ENCODE measurements at places on chromosomes 3 and 15.

DNA sequence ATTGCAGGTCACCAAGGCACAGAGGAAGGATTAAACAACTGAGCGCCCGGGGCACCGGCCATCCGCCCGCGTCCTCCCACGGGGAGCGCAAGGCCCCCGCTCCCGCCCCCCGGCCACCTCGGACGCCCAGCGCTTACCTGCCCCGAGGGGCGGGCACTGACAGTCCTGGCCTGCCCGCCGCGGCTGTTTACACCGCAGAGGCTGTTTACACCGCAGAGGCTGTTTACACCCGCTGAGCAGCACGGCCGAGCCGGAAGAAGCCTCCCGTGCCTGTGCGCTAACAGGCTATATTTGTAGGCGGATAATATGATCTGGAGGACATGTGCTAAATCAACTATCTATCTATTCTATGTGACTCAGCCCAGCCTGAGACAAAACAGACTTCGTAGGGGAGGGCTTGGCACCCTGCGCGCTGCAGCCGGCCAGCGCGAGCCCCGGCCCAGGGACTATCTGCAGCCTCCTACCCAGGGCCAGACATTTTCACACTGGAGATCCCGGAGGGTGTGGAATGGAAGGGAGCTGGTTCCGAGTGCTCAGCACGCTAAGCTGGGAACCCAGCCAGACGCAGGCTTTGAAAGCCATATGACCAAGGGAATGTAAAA lies at the start of gene LRRC2:
Gene LRRC2, minus strand, starts transcription at position 263 of the 602 bp plus-strand sequence. CDS start 14,711 bp downstream, outside the sequence.
- peak; percentile 10 for DNase-seq

- no peak for DNase-seq
These were observed 13.0 kb downstream of the SCN5A start for GRCh38 chr3:38636464-38636863.

- no peak for DNase-seq
These were observed 83.2 kb downstream of the NFKBIZ start for GRCh38 chr3:101932326-101933068.

GRCh38 chr15:72584006-72584405 lies 70.5 kb upstream of the GOLGA6B start:
- no peak for DNase-seq

GRCh38 chr15:88701561-88702095 lies 62.8 kb downstream of the ISG20 start:
- peak; percentile 11 for DNase-seq

- DNase-seq: no peak
These were observed 5.2 kb downstream of the PRSS50 start for GRCh38 chr3:46712191-46713049.

- DNase-seq: no peak
These were observed 417.1 kb downstream of the RBMS3 start for GRCh38 chr3:29697989-29698388.

- no peak for DNase-seq
These were observed 38.9 kb downstream of the EEFSEC start for GRCh38 chr3:128192131-128192530.

- DNase-seq: peak; percentile 64
These were observed 57.5 kb upstream of the HERC1 start for GRCh38 chr15:63891079-63891767.

- no peak for DNase-seq
These were observed 88.0 kb downstream of the TTBK2 start for GRCh38 chr15:42832576-42832975.

DNA sequence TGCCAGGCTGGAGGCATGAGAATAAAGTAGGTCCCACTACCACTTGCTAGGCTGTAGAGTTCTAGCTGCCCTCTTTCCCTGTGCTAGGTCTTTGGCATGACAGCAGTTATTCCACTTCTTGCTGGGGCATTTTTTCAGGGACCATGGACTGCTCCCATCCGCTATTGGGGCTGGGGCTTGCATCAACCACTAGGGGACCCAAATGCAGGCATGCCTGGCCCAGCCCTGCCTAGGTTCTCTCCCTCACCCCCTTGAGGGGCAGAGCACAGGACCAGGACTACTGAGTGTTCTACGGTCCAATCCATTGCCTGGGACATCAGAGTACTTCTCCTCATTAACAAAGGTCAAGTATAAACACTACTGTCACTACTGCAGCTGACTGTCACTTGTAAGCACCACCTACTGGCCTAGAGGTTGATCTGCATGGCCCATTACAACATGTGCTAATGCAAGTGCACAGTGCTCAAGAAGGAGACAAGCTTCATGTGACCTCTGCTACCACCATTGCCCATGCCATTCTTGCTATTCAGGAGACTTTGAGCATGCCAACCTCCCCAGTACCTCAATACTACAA lies 270.5 kb downstream of the MBNL1 start:
- no peak for DNase-seq

- DNase-seq: no peak
These were observed 360 bp upstream of the MGA start for GRCh38 chr15:41659855-41660234.

DNA sequence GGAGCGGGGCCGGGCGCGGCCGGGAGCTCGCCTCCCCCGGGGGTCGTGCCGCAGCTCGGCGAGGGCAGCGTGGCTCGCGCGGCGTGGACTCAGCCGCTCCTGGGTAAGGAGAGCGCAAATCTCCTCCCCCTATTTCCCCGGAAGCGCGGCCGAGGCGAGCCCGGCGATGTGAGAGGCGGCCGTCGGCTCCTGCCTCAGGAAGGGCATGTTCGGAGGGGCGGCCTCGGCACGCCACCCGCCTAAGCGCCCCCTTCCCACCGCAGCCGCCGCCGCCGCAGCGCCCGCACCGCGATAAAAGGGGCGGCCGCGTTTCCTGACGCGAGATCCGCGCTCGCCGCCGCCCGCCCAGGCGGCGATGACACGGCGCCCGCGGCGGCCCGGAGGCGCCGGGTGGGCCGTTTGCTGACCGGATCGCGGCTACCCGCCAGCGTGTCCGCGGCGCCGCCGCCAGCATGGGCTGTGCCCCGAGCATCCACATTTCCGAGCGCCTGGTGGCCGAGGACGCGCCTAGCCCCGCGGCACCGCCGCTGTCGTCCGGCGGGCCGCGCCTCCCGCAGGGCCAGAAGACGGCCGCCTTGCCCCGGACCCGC lies at the start of gene PDE8A:
Gene PDE8A, plus strand, starts transcription at position 146 of the 590 bp plus-strand sequence. Its CDS starts 307 bp downstream, at position 453.
- DNase-seq: peak; percentile 29

GRCh38 chr3:167973046-167973445 lies 122.7 kb downstream of the GOLIM4 start:
- no peak for DNase-seq

GRCh38 chr15:99430881-99431401 lies 134.8 kb upstream of the MEF2A start:
- DNase-seq: no peak

GRCh38 chr15:50275091-50275490 lies 9.6 kb upstream of the HDC start:
- no peak for DNase-seq

GRCh38 chr15:72855791-72856190 lies 72.2 kb upstream of the ADPGK start:
- no peak for DNase-seq

DNA sequence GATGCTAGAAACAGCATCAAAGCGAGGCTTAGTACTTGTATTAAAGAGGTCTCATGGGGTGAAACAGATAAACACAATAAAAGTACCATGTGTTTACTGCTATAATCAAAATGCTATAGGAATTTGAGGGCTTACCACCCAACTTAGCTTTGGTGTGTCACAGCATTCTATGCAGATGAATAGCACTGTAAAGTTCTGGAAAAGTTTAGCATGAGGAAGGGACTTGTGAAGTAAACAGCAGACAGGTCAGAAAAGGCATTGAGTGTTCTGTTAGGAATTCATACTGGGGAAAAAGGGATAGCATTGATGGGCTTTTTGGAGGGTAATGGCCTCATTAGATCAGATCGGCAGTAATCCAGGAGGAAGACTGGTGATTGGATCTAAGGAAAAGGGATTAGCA lies 505.3 kb downstream of the NLGN1 start:
- no peak for DNase-seq

DNA sequence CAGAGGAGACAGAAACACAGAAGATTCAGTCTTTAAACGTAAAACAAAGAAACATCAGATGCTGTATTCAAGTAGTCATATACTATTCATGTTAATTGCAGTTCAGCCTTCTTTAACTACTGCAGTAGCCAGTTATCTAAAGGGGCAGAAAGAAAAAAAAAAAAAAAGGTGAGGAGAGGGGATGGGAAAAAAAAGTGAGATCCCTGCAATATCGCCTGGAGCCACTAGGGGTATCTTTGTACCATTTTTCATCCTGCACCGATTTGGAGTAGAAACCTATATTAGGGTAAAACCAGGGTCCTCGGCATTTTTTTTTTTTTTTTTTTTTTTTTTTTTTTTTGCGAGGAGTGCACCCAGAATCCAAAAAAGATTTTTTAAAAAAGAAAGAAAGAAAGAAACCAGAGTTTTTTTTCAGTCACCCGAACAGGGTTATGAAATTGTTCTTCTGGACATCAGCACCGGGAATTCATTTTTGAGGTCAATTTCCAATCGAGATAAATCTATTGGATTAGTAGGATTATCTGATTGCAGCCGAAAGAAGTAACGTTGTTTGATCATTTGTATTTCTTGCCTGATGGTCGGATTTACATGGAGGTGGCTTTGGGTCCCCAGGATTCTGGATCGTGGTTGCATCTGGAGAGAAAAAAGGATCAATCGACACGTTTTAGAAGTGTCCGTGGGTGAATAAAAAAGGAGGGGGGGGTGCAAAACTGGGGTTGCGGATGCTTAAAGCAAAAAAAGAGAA lies 186.7 kb downstream of the NLGN1 start:
- no peak for DNase-seq

GRCh38 chr3:47678446-47679338 lies 100.0 kb upstream of the CSPG5 start:
- no peak for DNase-seq

GRCh38 chr3:194174406-194174805 lies 38.5 kb downstream of the HES1 start:
- no peak for DNase-seq

DNA sequence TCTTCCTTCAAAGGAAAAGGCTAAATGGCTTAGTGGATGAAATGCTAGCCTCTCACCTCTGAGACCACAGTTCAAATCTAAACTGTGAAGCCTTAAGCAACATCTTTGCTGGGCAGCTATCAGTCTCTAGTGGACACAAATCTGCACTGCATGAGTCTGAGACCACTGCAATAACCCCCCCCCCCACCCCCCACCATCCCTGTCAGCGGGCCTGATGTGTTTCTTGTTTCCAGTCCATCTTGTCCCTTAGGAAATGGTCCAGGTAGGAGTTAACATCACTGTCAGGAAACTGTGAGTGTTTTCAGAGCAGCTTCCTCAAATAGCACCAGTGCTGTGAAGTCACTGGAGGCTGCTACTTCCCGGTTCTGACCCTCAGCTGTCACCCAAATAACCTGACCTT lies 140.6 kb upstream of the TMCO5A start:
- DNase-seq: no peak

DNA sequence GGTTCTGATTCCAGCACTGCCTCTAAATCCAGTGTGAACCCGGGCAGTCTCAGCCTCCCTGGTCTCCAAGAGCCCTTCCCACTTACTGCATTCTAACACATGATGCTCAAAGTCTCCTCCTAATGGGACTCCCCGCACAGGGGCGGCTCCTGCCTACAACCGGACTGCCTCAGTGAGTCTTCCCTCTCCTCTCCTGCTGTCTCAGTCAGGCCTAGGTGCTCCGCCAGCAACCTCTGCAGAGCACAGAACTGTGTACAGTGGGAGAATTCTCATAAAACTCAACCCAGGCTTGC lies 28.9 kb downstream of the TBC1D2B start:
- no peak for DNase-seq

DNA sequence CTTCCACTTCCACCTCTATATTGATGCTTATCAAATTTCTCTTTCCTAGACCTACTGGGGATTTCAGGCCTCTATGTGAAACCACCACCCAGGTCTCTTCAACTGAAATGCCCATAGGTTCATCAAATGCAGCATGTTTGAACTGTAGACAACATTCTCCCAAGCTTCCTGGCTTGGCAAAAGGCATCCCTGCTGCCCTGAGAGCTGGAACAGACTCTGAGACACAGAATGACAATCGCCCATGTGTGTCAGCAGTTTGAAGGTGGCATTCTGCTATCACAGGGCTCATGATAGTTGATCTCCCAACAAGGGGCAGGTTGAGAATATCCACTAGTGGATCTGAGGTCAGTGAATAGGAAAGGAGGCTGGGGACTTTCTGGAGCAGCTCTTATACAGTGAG lies 200.7 kb downstream of the RPLP1 start:
- DNase-seq: no peak

DNA sequence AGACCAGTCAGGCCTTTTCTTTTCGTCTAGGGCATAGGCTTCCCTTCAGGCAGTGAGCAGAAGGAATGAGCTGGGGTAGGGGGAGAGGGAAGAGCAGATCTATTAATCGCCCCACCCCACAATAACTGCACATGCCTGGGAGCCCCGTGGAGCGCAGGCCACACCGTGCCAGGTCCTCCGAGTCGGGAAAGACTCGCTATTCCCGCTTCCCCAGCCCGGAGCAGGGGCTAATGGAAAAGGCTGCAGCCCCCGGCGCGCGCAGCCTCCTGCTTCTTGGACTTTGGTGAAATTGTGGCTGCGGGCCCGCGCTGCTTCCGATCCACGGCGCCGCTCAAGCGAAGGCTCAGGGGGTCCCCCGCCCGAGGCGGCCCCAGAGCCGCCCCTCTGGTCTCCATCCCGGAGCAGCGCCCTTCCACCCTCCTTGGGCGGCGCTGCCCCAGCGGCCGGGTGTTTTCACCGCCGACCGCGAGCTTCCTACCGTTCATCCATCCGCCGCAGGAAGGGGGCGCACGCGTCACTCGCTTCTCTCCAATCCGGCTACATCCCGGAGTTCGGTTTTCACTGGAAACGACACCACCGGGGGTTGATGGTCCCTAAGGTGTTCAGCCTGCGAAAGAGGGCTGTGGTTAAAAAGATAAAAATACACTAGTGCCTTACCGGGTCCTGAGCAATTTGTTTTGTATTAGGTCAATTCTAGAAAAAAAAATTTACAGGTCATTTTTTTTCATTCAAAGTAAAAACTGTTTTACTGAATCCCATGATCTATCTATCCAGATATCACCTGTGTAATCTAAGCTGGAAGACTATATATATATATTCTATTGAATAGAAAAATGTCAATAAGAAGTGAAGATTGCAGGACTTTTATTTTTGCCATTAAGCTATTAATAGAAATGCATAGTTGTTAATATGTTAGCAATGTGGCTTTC lies 4.4 kb upstream of the SYNM start:
- DNase-seq: no peak

- no peak for DNase-seq
These were observed 77.4 kb downstream of the DGKG start for GRCh38 chr3:186284661-186285060.

- peak; percentile 15 for DNase-seq
These were observed 1.5 kb downstream of the IGF2BP2 start for GRCh38 chr3:185823078-185824044.

All from T-helper 17 cell (primary cell).